ENCODE measurements at places on chromosomes 6 and 20.

- no peak for DNase-seq
Observed at GRCh38 chr6:56450882-56451739, 191.6 kb downstream of the DST start.

DNA sequence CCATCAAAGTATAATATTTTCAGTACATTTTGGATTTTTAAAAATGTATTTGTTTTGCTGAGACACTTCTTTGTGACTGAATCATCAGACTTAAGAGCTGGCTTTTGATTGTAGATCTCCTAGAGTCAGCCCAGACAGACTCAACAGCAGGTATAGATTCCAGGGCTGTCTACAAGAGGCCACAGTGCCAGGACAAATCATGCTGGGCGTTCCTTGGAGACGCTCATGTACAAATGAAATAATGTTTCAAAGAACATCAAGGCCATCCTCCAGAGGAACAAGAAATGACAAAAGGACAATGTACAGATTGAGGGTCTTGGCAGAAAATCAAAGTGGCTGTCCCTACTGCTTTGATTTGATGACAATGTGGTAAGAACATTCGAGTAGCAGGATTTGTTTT lies 369.3 kb downstream of the GRIK2 start:
- DNase-seq, result no peak

DNA sequence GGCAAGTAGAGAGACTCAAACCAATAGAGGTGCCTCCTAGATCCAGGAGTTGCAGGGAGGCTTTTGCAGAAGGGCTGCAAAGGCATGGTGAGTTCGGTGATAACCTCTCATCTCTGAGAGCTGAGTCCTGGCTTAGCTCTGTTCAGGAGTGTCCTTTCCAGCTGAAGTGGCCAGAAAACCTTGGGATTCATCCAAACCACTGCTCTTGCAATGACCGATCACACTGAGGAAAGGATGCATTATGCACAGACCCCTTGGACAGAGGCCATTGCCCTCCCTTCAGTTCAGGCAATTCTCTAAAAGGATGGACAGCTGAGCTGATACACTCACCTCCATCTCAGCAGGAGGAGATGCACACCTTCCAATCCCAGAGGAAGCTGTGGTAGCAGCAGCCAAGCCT lies 158.8 kb upstream of the ENPP5 start:
- DNase-seq, result no peak

DNA sequence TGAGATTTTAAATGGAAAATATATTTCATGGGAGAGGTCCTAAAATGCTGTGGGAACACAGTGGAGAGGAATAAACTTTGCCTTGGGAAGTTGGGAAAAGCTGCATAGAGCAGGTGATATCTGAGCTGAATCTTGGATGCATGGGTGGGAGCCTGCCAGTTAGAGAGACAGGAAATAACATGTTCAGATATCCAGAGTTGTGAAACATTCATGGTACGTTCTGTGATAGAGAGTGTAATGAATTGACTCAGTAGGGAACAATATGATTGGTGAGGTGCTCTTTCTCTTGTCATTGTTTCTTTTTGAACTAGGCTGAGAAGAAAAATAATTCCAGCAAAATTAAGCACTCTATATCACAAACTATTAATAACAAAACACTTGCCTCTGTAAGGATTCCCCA lies 72.8 kb downstream of the RPS12 start:
- no peak for DNase-seq

- DNase-seq, result no peak
Observed at GRCh38 chr20:44296011-44296410, 15.0 kb downstream of the FITM2 start.

DNA sequence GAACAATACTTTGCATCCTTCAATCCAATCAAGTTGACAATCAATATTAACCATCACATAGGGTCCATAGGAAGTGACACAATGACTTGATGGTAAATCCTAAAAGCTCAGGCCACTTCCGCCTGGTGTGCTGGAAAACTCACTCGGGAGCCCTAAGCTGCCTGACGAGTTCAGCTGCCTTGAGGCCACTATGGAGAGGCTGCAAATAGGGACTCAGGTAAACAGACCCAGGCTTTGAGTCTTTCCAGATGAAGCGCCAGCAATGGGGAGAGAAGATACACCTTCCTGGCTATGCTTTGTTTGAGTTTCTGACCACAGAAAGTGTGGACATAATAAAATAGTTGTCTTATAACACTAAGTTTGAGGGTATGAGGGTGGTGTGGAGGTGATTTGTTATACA lies 112.6 kb downstream of the GPR63 start:
- DNase-seq, result no peak

DNA sequence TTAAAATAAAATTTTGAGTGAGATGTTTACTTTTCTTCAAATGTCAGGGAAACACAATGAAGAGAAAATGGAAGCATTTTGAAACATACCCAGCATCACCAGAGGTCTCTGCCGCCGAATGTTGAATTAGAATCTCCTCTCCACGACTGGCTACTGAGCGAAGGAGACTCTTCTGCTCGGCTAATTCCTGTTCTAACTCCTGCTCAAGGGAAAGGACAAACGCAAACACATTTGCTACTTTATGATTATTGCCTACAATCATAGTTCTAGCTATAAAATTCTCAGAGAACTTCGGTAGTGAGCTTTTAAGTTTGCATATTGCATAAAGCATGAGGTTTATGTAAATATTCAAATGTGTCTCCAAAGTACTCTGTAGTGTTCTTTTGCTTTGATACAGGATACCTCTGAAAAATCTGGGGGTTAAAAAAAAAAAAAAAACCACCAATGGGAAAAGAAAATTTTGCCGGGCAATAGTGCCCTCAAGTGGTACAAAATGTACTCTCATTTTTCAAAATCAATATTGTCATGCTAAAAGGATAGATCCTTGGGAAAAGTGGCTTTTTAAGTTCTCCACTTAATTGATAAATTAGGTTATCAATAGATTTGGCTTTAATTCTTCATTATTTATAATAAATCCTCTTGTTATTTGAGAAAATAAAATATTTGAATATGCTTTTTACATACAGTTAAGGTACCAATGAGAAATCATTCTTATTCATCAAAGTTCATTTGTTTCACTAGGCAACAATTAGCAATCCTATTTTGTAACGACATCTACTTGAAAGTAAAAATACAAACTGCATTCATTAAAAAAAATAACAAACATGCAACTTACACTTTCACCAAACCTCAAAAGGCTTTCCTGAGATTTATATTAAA lies 369.0 kb downstream of the SYNE1 start:
- no peak for DNase-seq

GRCh38 chr20:24677626-24678315 lies 208.3 kb downstream of the SYNDIG1 start:
- DNase-seq, result no peak

GRCh38 chr6:131519670-131520436 lies 53.2 kb upstream of the ARG1 start:
- DNase-seq, result peak; percentile 4

DNA sequence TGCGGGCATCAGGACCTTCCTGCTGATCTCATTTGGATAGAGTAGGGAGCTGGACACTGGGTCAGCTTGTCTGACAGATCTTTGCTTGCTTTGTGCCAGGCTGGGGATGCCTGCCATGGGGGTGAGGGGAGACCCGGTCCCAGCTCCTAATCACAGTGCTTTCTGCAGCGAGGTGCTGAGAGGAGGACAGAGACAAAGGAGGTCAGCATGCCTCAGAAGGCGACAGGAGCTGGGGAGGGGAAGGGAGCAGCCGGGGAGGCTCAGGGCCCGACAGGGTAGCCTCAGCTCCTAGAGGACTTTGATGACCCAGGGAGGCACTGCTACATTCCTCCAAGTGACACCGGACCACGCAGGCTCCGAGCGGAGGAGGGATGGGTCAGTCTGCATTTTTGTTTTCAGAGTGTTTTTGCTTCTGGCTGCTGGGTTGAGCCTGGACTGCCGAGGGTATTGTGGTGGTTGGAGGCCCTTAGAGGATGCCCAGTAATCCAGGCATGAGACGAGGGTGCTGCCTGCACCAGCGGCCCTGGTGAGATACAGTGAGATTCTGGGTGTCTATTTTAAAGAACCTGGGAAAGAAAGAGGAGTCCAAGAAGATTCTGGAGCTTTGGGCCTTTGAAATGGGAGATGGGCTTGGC lies 7.8 kb downstream of the RBM38 start:
- DNase-seq, result no peak

DNA sequence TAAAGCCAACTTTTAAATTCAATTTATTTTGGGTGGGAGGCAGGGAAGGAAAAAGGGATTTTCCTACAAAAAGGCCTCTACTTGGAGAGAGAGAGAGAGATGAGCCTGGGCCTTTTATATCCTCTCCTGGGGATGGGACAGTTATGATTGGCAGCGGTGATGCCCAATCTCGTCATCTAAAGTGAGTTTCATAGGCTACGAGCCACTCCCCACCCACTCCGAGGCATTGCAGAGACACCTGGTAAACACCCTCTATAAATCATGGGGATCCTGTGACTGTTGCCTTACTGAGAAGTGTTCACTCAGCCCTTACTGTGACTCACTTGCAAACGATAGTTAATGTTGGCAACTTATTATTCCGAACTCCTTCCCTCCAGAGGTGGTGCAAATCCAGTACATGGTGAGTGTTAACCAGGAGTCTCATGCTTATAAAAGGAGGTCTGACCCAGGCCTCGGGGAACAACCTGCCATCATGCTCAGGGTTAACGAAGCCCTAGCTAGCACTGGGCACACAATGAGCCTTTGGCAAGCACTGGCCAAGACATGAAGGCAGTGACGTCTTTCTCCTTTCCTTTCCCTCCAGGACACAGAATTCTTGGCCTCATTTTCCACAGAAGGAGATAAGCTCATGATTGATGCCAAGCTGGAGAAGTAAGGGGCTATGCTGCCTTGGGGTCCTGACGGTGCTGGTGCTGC lies 20.5 kb downstream of the BPIFB4 start:
- peak; percentile 27 for DNase-seq

GRCh38 chr6:11188161-11188915 lies 44.1 kb downstream of the NEDD9 start:
- DNase-seq, result no peak

DNA sequence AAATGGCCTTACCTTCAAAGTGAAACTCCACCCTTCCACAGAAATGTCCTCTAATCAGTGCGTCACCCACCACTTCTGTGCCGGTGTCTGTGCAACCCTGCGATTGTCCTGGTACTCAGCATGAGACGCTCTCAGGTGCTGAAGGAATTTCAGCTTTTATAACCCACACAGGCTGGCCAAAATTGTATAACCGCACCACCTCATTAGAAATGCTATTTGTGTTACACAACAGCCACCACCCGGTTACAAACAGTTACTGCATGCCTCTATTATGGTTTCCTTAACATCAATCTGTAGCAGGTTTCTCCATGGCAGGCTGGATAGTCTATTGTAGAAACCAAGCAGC lies 51.5 kb downstream of the SLC23A2 start:
- no peak for DNase-seq

GRCh38 chr20:23362392-23363256 lies 642 bp downstream of the GZF1 start:
- peak; percentile 50 for DNase-seq
